ENCODE measurements at places on chromosomes 1 and 21.

DNA sequence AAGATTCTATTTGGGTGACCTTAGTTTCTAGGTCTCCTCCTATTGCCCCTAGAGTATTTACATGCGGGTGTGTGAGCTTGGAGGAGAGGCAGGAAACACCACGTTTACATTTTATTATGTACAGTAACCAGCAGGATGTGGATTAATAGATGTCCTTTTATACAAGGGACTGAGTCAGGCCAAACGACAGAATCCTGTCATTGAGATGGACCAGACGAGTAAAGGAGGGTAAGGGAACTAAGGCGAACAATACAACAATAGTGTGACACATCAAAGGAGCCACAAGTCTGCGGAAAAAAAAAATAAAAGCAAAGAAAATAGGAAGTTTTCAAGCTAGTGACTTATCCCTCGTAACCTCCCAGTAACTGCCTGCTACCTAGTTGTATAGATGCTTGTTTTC is 151.1 kb downstream of the GABPA start:
- DNase-seq: no peak

- no peak for DNase-seq
These were observed 59.5 kb downstream of the CD46 start for GRCh38 chr1:207811319-207811718.

GRCh38 chr1:41578712-41579335 is 94.3 kb upstream of the EDN2 start:
- no peak for DNase-seq

DNA sequence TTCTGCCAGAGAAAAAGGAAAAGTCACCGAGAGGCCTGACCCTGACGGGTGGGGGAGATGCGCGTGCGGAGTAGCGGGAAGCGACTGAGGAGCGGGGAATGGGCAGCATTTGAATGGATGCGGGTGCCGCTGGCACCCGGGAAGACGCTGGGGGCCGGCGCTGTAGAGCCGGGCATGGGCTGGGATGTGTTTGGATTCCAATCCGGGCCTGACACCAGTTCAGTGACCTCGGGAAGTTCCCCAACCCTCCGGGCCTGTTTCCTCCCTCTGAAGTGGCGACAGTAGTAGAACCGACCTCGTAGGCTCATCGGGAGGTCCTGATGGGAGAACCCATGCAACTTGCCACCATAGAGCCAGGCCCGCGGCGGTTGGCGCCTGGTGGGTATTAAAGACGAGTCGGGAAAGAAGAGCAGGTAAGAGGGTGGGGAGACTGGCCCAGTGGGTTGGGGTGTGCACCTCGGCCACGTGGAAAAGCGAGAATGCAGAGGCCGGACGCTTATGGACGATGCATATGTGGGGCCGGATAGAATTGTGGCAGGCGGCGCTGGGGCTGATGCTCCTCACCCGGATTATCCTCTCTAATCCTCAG is 642 bp upstream of the SLC16A1 start:
- DNase-seq: no peak

DNA sequence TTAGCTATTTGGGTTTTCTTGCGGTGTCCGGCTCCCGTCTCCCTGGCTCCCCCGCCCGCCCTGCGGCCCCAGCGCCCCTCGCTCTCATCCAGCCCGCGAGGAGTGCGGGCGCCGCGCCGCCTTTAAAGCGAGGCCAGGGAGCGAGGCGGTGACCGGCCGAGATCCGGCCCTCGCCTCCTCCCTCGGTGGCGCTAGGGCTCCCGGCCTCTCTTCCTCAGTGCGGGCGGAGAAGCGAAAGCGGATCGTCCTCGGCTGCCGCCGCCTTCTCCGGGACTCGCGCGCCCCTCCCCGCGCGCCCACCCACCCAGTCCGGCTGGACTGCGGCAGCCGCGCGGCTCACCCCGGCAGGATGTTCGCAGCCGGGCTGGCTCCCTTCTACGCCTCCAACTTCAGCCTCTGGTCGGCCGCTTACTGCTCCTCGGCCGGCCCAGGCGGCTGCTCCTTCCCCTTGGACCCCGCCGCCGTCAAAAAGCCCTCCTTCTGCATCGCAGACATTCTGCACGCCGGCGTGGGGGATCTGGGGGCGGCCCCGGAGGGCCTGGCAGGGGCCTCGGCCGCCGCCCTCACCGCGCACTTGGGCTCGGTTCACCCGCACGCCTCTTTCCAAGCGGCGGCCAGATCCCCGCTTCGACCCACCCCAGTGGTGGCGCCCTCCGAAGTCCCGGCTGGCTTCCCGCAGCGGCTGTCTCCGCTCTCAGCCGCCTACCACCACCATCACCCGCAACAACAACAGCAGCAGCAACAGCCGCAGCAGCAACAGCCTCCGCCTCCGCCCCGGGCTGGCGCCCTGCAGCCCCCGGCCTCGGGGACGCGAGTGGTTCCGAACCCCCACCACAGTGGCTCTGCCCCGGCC is 492 bp downstream of the HLX start:
- DNase-seq: no peak

All from caudate nucleus (tissue), 63 donors.